ENCODE measurements at places on chromosomes 6 and 20.

- no peak for DNase-seq
Observed at GRCh38 chr20:52614051-52614863, 357.9 kb upstream of the TSHZ2 start.

- DNase-seq = no peak
Observed at GRCh38 chr20:23059846-23060245, 10.4 kb upstream of the THBD start.

DNA sequence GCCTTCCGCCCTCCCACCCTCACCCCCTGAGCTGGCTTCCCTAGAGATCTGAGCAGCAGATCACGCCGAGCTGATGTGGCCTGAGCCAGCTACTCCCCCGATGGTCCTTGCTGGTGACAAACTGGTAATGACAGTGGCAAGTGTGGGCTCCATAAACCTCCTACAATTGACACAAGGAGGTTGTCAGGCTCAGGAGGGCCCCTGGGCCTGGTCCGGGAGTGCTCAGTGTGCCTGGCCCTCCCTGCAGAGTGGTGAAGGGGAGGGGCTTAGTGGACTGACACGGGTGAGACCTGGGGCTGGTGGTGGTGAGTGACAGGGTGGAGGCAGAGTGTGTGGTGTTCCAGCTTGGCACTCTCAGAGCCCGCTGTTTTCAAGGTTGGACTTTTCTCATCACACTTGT lies 22.6 kb upstream of the MPC1 start:
- DNase-seq = no peak

- DNase-seq = no peak
Observed at GRCh38 chr6:13288969-13289391, 39.4 kb downstream of the TBC1D7 start.

DNA sequence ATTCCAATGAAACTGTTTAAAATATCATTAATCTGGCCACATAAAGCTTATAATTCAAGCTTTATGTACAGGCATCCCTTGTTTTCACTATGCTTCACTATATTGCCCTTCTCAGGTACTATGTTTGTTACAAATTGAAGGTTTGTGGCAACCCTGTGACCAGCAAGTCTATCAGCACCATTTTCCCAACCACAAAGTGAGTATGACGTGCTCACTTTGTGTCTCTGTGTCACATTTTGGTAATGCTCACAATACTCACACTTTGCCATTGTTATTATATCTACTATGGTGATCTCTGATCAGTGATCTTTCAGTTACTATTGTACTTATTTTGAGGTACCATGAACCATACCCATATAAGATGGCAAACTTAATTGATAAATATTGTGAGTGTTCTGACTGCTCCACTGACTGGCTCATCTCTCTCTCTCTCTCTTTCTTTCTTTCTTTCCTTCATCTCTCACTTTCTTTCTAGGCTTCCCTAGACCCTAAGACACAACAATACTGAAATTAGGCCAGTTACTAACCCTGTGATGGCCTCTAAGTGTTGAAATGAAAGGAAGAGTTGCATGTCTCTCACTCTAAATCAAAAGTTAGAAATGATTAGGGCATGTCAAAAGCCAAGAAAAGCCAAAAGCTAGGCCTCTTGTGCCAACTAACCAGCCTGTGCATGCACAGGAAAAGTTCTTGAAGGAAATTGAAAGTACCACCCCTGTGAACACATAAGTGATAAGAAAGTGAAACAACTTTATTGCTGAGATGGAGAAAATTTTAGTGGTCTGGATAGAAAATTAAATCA lies 227.9 kb downstream of the BCAS1 start:
- no peak for DNase-seq

DNA sequence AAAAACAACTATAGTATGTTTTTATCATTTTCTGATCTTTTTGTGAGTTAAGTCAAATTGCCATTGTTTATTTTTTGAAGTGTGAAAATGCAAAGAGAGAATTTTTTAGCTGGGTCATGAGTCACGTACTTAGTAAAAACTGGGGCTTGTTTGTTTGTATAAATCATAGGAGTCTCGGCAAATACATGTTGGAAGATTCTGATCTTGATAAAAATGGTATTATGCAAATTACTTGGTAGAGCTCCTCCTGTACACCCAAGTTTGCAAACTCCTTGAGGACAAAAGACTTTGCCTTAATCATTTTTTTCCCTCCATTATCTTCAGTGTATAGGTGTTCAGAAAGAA lies 25.8 kb downstream of the TBPL1 start:
- DNase-seq = no peak
